ENCODE measurements at places on chromosomes 2 and 18.

- no peak for DNase-seq
Observed at GRCh38 chr2:227103583-227103982, 60.4 kb downstream of the COL4A4 start.

GRCh38 chr2:31302940-31303563 lies 69.1 kb downstream of the EHD3 start:
- no peak for DNase-seq

DNA sequence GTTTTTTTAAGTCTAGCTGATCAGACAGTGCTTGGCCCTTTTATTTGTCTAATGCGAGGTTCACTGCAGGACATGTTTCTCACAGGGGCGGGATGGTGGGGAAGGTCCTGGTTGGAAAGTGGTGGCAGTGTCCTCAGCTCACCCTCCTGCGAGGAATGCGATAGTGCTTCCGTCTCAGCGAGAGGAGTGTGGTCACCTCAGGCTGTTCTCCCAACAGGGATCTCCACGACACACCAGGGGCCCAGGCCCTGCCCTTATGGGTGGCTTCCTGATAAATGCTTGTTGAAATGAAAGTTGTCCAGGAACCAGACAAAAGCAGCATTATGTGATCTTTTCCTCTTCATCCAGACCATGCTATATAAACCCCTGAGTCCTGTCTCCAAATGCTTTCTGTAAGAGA lies 70.1 kb downstream of the BOLA3 start:
- no peak for DNase-seq

DNA sequence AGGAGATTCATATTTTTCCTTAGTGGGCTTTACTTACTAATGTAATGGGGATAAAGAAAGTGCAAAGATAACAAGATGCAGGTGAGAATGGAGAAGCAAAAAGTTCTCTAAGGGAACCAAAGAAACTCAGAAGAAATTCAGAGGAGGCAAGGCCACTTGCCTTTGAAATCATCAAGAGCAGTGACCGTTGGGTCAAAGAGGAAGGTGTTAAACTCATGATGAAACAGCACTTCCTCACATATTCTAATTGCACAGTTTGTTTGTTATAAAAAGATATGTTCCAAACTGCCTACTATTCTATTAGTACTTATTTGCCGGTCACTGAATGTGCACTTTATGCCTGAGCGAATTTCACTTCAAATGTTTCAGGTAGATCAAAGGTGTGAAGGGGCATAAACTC lies 975.1 kb downstream of the BCL11A start:
- DNase-seq: no peak

GRCh38 chr2:173346035-173346434 lies 8.6 kb upstream of the CDCA7 start:
- DNase-seq: no peak
